Stimulated activated CD4-positive, alpha-beta T cell treated with anti-CD3 and anti-CD28 coated beads, Interleukin-1b, Interleukin-23, amount 100 ng/mL, for 1 hour (primary cell): ENCODE measurements at places on chromosomes 3 and 15.

DNA sequence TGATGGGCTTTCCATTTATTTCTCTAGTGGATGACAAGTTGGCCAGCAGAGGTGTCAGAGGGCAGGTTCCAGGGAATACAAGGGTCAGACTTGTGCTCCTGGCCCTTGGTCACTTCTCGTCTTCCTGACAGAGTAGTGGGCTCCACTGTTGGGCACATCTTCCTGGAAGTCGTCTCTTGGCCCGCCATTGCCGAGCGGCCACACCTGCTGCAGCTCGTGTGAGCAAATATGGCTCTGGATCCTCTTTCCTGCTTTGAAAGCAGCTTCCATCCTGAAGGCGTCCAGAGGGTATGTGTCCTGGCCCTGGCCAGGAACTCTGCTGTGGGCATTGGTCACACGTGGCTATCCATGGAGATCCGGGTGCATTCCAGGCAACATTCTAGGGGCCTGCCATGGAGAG is 100.2 kb downstream of the SNRPN start:
- DNase-seq: no peak

DNA sequence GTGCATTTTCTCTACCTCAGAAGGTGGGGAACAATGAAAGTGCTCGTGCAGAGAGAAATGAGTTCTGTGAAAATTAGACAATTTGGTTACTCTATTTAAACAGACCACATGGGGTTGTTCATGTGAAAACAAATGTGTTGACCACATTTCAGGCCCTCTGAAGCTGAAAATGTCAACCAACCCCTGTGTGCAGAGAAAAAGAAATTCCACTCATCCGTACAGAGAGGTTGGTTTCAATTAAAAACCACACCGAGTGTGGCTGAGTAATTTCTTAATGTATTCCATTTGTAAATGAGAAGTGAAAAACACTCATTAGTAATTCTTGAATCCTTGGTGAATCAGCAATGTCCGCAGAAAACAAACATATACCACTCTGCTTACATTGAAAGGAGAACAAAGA is 46.9 kb upstream of the SLC7A14 start:
- DNase-seq: no peak

DNA sequence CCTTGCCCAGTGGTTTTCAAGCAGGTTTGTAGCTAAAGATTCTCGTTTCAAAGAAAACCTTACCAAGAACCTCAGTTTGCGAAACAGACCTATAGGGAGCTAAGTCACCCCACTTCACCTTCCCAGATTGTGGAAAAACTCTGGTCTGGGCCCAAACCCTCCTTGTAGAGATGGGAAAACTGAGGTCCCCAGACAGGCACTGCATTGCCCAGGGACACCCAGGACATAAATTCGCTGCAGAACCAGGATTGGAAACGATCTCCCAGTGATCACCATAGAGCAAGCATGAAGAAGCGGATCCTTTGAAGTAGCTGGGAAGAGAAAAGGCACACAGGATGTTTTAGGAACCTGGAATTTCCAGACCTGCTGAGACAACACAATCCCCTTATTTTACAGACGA is 85.6 kb upstream of the PIAS1 start:
- DNase-seq: no peak

DNA sequence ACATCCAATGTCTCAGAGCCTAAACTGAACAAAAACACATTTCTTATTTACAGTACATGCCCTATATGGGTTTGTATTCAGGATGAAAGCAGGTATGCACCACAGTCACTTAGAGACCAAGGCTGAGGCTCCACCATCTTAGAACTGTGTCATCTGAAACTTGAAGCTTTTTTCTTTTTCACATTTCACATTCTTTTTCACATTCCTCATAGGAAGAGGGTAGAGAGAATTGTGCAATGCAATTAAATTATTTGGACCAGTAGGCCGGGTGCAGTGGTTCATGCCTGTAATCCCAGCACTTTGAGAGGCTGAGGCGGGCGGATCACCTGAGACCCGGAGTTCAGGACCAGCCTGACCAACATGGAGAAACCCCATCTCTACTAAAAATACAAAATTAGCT is 591.0 kb downstream of the MECOM start:
- DNase-seq: no peak

DNA sequence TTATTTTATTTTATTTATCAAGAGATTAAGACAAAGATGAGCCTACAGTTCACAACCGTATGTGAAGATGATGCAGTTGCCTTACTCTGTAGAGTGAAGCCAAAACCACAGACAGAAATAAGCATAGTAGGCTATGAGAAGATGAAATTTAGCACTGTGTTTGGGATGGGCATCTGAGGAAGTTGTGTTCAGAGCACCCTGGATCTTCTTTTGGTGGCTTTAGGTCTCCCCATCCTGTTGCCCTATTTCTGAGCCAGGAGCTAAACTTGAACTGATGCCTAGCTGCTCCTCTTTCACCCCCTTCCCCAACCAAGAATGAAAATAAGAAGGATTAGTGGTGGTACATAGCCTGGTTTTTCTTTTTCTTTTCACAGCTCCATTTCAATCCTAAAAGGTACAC is 328.1 kb upstream of the TBL1XR1 start:
- DNase-seq: no peak

DNA sequence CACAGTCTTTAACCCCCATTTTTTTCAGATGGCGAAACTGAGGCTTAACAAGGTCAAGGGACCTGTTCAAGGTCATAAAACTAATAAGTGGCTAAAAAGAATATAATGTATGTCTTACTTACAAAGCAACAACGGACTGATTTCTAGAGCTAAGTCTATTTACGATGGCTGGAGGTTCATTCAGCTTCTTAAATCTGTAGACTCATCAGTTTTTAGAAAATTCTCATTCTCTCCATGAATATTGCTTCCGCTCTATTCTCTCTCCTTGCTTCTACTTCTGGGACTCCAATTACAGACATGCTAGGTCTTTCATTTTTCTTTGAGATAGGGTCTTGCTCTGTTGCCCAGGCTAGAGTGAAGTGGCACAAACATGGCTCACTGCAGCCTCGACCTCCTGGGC is 68.9 kb downstream of the WHAMM start:
- no peak for DNase-seq

GRCh38 chr15:70820214-70820613 is 33.7 kb downstream of the LARP6 start:
- DNase-seq: no peak

DNA sequence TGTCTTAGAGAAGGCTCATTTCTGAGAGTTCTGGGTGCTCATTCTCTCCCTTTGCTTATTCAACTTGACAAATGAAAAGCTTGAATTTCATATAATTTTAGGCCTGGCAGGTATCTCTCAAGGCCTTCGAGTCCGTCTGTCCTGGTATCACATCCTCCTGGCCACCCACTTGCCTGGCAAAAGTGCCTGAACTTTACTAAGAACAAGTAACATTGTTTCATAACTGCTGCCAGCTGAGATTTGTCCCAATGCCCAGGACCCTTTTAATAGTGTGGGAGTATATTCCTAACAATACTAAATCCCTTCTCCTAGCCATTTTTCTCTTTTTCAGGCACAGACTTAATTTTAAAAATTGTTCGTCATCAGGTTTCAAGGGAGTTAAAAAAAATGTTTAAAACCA is 18.1 kb downstream of the LARP6 start:
- no peak for DNase-seq

GRCh38 chr3:4520033-4520816 is 27.1 kb downstream of the ITPR1 start:
- DNase-seq: no peak

- DNase-seq: no peak
These were observed 815.1 kb downstream of the VGLL3 start for GRCh38 chr3:86175593-86176444.

- no peak for DNase-seq
These were observed 25.5 kb upstream of the PIK3R4 start for GRCh38 chr3:130772129-130772528.

- no peak for DNase-seq
These were observed 251.8 kb downstream of the LRTM1 start for GRCh38 chr3:54676087-54676486.

DNA sequence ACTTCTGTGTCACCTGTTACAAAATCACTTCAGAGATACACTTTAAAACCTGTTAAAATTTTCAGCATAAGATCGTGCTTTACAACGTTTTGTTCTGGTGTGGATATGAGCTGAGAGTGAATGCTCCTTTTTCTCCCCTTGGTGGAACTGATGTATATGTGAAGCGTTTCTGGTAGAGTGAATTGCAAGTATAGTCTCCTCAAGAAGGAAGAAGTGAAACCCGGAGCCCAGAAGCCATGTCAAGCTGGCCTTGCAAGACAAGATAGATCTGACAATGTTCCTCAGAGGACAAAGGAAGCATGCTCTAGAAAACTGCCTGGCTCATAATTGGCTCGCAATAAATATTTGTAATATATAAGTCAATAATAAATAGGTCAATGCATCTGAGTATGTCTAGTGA is 23.6 kb downstream of the SERPINI2 start:
- DNase-seq: no peak

- no peak for DNase-seq
These were observed 258.7 kb downstream of the SLCO3A1 start for GRCh38 chr15:92112180-92112579.

DNA sequence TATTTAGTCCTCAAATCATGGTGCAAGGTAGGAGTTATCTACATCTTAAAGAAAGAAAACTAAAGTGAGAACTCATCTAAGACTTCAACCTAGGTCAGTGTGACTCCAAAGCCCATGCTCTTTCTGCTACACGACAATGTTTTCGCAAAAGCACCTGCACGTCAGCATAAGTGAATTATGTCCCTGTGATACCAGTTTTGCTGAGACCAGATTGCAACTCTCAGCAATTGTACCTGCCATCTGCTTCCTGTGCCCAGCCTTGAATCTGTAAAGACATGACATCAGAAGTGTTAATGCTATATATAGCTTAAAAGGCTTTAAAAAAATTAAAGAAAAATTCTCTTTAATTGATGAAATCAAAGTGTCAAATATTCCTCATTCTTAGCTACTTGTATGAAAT is 43.4 kb downstream of the RETNLB start:
- DNase-seq: no peak

GRCh38 chr15:85489773-85490493 is 109.5 kb downstream of the AKAP13 start:
- no peak for DNase-seq

- DNase-seq: no peak
These were observed 810 bp downstream of the TMEM62 start for GRCh38 chr15:43134157-43134635.

DNA sequence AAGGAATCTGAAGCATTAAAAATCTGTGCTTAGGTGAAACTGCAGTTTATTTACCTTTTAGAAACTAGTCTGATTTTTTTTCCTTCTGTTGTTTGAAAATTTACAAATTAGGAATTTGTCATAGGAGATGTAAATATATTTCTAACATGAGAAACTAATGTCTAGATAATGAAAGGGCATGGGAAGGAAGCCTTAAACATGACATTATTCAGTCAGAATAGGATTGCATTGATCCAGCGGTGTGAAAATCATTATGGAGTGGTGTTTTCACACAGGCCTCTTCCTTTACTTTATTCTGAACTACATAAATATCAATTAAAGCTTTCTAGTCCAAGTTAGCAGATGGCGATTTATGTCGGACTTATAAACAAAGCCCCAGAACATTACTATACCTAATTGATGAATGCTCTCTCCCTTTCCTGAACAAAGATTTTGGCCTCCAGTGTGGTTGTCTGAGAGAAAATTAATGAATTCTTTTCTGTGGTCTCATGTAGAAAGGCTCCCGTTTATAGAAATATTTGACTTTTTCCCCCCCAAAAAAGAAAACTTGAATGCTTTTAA is 37.9 kb downstream of the FNDC3B start:
- DNase-seq: no peak

DNA sequence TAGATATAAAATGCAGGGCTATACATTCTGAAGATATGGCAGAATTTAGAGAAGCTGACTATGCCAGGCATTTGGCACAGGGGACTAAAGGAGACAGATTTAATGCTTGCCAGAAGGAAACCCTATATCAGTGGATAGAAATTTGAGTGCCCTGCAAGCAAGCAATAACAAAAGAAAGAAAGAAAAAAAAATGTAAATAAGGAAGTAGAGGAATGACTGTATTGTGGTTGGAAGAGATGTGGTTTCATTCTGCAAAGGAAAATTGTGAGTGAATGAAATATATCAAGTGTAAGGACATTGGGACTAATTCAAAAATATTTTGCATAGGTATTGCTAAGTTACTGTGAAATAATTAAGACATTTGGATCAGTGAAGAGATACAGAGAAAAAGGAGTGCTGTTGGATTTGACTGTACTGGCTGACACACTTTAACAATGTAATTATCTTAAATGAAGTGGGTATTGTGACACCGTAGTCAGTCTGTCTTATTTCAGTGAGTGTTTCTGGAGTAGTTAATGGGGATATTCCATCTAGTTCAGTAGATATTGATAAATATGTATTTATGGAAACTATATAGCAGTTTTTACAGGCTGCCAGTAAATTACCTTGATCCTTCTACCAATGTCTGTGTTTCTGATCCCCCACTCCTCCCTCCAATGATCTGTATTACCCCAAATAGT is 418.2 kb downstream of the CNTN4 start:
- no peak for DNase-seq

DNA sequence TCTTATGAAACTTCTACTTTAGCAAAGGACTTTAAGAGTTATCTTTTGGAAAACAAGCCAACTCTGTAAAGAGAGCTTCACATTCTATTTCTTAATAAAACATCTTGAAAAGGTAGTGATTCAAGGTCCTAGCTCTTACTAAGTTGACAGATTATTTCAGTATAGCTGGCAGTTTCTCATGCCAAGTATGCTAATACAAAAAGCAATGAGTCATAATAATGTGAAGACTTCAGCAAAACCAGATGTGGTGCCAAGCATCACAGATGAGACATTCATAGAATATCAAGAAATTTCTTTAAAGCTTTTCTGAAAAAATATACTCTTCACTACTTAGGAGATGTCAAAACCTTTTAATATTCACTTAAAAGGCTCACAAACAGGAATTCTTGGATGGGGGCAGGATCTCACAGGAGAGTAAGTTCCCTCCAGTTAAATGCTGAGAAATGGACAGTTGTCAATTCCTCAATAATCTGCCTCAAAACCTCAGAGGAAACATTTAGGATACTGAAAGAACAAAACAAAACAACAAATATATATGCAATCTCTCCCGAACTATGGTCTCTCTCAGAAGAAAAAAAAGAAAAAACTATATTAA is 45.6 kb downstream of the DCBLD2 start:
- no peak for DNase-seq

GRCh38 chr3:21893242-21893641 is 142.2 kb upstream of the ZNF385D start:
- DNase-seq: no peak

GRCh38 chr3:32373844-32374243 is 17.8 kb upstream of the CMTM7 start:
- no peak for DNase-seq

DNA sequence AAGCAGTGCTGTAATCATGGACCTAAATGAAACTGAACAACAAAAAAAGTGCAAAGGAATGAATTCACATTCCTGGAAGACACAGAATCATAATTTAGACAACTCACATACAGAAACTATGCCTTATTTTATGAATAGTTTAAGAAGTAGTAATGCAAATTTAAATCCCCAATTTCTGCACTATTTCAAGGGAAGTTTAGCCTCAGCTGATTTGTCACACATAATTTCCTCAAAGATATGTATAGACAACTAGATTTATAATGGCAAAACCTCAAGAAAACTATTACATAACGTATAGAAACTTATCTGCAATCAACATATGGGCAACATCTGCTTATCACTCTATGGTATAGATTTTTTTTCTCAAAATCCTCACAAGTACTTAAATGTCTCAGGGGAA is 7.8 kb upstream of the PTX3 start:
- no peak for DNase-seq
